Tibial nerve (tissue), 4 donors: ENCODE measurements at places on chromosomes 3 and 15.

DNA sequence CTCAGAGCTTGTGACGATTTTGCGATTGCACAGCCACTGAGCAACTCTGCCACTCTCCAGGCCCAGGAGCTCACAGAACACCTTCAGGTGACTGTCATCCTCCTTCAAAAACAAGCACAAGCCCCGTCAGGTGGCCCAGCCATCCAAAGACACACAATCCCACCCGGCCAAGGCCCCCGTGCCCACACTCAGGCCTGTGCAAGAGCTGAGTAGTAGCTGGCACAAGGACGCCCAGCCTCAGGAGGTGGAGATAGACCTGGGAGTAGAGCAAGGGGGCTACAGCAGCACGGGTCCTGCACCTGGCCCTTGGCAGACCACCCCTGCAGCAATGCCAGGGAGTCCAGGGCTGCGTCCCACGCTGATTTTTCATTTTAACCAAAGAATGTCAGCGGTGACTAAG lies 34.6 kb downstream of the MYO5C start:
- DNase-seq: no peak

- DNase-seq: no peak
Observed at GRCh38 chr3:193237030-193237429, 4.0 kb upstream of the PLAAT1 start.

DNA sequence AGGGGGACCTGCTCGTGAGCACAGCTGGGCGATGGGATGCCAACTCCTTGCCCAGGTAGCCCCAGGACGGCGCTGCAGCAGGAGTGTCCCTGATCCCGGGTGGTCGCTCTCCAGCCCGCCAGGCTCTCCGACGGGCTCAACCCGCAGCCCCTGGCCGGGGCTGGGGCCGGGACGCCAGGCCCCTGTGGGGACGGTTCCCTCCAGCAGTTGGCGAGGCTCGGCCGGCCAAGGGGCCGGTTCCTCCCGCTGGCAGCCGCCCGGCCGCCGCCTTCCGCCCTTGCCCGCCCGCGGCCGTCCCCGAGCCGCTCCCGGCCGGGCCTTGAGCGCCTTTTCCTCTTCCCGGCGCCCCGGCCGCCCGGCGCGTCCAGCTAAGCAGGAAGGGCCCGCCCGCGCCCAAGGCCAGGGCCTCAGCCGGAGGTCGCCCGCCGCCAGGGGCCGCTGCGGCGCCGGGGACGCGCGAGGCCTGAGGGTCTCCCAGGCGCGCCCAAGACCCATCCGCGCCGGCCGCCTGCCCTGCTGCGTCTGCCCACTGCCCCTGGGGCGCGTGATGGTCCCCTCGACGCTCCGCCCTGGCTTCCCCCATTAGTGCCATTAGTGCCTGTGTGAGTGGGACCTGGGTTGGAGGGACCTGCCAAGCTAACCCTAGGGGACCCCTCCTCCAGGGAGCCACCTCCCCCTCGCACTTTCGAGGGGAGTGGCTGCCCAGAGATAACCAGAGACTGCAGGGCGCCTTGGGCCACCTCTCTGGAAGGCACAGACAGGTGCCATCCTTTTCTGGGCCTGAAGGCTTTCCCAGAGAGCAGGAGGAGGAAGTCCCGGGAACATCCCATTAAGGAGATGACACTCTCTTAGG lies 106.4 kb downstream of the FBLN2 start:
- DNase-seq: no peak

- no peak for DNase-seq
Observed at GRCh38 chr3:37183375-37183831, 9.0 kb upstream of the LRRFIP2 start.

- no peak for DNase-seq
Observed at GRCh38 chr15:41966920-41967465, 5.4 kb downstream of the EHD4 start.

DNA sequence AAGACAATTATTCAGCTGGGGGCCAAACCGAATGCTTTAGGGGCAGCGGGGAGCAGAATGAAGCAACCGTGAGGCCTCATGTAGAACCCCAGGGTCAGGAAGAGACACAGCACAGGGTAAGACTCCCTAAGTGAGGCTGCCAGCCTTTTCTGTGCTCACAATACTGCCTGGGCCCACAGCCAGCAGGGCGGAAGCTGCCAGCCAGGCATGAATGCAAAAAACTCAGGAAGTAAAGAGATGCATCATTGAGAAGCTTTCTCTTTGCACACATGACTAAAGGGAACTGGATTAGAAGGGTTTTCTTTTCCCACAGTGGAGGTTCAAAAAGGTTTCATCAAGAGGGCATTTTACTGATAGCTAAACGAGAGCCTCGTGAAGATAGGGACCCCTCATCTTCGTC lies 33.3 kb downstream of the CA12 start:
- no peak for DNase-seq

DNA sequence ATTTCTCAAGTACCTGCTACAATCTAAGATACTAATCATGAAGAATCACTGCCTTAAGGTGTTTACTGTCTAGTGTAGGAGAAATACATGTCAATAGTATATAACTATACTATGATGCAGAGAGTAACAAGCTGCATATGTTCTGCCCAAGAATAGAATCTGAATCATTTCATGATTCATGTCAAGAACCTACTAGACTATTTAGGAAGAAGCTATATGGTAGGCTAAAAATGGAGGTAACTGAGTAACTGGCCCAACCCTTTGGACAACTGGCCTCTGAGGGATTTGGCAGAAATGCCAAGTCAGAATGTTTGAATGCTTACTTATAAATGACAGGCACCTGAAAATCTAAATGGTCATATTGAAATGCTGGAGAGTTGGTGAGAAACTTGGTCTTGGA lies 59.9 kb upstream of the DGKG start:
- DNase-seq: no peak

DNA sequence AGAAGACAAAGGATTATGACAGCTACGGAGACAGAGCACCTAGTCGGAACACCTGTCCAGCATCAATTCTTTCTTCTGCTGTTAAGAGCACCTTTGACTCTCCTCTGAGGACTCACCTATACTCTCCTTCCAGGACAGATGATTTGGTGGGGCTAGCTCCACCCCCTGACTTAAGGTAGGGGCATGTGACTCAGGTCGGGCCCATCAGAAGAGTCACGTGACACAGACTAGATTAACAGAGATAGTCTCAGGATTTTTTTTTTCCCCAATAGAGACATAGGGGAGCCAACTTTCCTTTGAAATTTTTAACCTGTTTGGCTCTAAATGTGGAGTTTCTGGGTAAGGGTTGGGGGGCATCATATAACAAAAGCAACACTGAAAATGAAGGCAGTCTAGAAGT lies 11.4 kb upstream of the WNT5A start:
- DNase-seq: no peak

GRCh38 chr15:24955531-24955921 lies 739 bp downstream of the SNRPN start:
- no peak for DNase-seq

DNA sequence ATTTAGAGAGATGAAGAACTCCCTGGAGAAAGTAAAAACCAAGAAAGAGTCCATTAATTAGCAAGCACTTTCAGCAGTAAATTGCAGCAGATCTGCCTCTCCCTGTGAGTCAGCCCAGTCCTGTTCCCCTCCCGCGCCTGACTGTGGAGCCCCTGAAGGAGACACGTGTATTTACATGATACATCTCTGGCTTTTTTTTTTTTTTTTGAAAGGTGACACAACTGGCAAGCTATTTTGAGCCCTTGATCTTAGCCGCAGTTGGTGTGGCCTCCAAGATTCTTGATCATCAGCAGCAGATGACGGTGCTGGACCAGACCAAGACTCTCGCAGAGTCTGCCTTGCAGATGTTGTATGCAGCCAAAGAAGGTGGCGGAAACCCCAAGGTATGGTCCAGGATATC lies 271.8 kb upstream of the TPM1 start:
- DNase-seq: no peak

- no peak for DNase-seq
Observed at GRCh38 chr3:133191818-133192217, 153.6 kb downstream of the TMEM108 start.

GRCh38 chr3:72535772-72536171 lies 312.5 kb downstream of the SHQ1 start:
- no peak for DNase-seq

DNA sequence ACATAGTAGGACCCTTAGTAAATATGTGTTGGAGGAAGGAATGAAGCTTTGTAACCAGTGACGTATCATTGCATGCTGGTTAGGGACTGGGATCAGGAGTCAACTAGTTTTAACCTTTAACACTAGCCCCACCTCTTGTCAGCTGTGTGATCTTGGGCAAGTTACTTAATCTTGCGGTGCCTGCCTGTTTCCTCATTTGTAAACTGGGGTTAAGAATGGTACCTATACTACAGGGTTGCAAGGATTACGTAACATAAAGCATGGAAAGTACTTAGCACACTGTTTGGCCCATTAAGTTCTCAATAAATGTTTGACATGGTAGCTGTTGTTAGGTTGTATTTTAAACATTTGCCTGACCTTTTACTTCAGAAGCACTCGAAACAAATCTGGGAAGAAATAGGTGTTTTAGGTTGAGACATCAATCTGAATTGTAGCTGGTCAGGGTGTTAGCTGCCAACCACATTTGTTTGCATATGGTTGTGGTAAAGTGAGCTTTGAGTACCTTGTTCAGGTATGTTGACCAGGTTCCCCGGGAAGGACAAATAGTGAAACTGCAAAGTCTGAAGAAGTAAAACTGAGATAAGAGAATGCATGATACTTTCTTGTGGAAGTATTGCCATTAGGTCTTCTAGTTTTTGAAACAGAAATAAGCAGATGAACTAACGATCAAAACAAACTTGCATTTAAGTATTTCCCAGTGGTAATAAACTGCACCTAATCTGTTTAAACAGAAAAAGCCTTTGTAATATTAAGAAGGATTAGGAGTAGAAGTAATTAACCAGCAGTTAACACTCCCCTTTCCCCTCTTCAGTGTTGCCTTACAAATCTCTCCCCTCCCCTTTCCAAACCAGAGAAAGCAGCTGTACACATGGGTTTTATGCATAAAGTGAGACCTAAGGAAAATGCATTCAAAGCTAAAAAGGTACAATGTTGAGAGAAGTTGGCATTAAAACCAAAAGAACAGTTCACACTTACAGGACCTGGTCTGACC lies 25.8 kb upstream of the SCAANT1 start:
- DNase-seq: no peak

DNA sequence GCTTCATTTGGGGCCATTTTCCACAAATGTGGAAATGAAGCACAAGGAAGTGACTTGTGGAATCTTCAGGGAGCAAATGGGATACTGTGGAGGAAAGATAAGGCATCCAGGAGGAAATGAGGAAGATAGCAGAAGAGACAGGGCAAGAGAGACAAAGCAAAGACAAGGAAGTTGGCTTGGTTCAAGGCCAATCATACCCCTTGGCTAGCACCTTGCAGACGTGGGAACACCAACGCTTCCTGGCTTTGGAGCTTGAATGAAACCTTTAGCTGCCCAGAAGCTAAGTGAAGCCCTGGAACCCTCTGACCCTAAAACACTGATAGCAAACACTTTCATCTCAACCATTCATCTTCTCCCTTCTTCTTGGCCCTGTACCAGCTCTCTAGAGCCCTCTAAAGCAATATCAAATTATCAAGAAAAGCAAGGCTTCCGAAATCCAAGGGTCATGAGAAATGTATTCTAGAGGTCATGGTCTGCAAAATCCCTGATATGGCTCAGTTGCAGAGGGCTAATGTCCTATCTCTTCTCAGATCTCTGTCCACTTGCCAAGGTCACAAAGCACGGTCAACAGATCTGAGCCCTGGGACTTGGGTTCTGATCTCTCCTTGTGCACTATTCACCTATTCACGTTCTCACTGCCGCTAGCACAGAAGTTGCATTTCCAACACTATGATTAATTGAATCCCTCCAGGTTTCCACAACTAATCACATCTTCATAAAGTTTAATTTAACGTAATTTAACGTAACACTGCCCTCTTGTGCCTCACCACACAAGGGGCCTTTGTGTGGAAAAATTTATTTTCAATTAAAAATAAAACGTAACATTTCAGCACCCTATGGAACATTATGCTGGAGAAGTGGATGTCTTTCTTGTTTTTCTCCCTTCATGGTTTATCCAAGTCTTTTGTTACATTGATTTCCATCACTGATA lies 557.6 kb upstream of the ADAMTS9 start:
- no peak for DNase-seq

DNA sequence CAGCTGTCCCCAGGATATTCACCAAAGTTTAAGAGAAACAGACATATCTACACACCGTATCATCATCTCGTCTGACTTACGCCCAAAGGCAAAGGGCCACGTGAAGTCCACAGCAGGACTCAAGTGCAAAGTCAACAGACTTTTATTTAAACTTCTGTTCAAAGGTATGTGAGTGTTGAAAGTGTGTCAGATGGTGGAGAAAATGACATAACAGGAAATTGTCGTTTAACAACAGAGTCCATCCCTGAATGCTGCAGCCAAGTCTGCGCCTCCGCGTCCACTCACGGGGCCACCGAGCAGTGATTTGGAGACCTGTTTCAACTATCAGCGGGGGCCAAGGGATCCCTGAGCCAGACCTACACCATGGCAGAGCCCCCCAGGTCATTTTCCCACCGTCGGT lies 165.6 kb downstream of the XXYLT1 start:
- DNase-seq: no peak

DNA sequence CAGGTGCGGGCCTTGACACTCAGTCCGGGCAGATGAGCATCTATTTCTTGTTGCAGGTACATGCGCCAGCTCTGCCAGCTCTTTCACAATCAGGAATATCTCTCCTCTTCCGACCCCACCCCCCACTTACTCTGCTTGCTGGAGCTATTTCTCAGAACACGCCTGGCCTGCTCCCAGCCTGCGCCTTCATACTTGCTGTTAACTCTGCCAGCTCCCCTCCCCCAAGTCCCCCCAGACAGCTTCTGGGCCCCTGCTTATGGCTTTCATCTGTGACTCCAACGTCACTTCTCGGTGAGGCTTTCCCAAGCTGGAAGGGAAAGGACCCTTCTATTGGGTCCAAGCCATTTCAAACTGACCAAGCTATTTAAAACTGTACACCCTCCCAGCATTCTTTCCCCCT lies 15.2 kb downstream of the MAGEF1 start:
- no peak for DNase-seq

- DNase-seq: no peak
Observed at GRCh38 chr3:112569265-112569664, 7.4 kb downstream of the SLC35A5 start.

DNA sequence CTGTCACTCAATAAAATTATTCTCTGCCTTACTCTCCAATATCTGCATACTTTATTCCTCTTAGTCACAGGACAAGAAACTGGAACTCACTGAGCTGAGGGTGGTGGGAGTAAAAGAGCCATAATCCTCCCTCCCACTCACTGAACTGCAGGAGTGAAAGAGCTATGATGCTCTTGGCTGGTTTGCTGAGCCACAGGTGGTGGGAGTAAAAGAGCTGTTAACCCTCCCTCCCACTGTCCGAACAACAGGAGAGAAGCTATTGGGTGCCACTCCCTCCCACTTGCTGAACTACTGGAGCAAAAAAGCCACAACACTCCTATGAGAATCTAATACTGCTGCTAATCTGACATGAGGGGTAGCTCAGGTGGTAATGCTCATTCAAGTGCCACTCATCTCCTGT lies 391.0 kb downstream of the NSUN3 start:
- DNase-seq: no peak

GRCh38 chr15:100596792-100597191 lies 5.2 kb downstream of the LINS1 start:
- DNase-seq: no peak
